Common myeloid progenitor, CD34-positive (primary cell): ENCODE measurements at places on chromosomes 12 and 14.

GRCh38 chr12:64696080-64696741 lies 63.0 kb downstream of the GNS start:
- peaks cover 7% of the 10 kb centered on the region for H3K4me1 ChIP-seq
- H3K36me3 ChIP-seq = peaks cover 7% of the 10 kb centered on the region
- no peak overlapping the region for H3K4me3 ChIP-seq
- no peak overlapping the region for H3K27ac ChIP-seq

GRCh38 chr12:10179776-10180181 lies 947 bp downstream of the TMEM52B start:
- H3K27me3 ChIP-seq = peaks cover 2% of the 10 kb centered on the region
- no peak for DNase-seq
- no peak overlapping the region for H3K27ac ChIP-seq
- H3K4me3 ChIP-seq = no peak overlapping the region
- H3K36me3 ChIP-seq = no peaks in the 10 kb centered on the region

- no peak overlapping the region for H3K4me3 ChIP-seq
- no peaks in the 10 kb centered on the region for H3K36me3 ChIP-seq
- DNase-seq = peak; percentile 49
- peaks cover 9% of the 10 kb centered on the region for H3K4me1 ChIP-seq
- H3K27me3 ChIP-seq = no peaks in the 10 kb centered on the region
These were observed 27.7 kb downstream of the JKAMP start for GRCh38 chr14:59511916-59512575.

DNA sequence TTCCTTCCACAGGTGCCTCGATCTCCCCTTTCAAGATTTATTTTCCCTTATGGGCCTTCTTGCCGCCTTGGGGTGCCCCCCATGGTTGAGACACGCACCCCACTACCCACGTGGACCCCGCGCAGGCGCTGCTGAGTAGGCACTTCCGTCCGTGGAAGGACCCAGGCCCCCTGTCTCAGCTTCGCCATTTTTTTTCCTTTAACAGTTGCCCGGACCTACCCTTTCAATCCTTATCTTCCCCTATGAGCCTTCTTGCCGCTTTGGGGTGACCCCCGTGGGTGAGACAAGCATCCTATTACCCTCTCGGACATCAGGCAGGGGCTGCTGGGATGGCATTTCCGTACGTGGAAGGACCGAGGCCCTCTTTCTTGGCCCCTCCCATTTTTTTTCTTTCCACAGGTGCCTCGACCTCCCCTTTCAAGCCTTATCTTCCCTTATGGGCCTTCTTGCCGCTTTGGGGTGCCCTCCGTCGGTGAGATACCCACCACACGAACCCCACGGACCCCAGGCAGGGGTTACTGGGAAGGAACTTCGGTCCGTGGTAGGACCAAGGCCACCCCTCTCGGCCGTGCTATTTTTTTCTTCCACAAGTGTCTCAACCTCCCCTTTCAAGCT lies 268.2 kb downstream of the ALG10 start:
- no peaks in the 10 kb centered on the region for H3K27me3 ChIP-seq
- H3K36me3 ChIP-seq = no peaks in the 10 kb centered on the region
- H3K4me3 ChIP-seq = no peak overlapping the region
- H3K27ac ChIP-seq = no peak overlapping the region

DNA sequence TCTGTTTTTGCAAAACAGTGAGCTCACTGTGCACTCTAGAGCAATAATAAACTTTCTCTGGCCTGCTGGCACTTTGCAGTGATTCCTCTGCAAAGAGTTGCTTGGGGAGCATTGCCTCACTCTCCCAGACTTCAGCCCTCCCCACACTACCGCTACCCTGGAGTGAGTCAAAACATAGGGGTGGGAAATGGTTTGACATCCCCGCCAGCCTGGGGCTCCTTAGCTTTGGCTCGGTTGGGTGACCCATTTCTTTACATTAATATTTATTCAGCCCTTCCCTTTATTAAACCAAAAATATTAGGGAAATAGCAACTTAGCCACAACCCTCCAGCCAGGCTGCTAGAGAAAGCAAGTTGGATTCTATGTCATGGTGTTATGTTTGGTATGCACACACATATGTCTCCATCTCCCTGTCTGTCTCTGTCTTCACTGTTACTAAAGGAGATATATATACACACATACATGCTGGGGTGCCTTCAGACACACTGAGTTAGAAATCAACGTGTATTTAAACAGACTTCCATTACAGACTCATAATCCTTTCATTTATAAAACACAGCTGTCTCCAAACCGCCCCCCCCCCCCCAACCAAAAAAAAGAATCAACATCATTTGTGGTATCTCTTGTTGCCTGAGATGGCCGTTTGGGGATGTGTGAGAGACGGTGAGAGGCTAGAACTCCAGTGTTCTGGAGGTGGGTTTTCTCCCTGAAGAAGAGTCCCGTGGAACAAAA lies 3.4 kb upstream of the IRF2BPL start:
- H3K27ac ChIP-seq = no peak overlapping the region
- H3K4me1 ChIP-seq = peaks cover 74% of the 10 kb centered on the region
- no peak for DNase-seq

- no peak for DNase-seq
- H3K27me3 ChIP-seq = no peaks in the 10 kb centered on the region
- H3K4me3 ChIP-seq = no peak overlapping the region
- peaks cover 42% of the 10 kb centered on the region for H3K4me1 ChIP-seq
These were observed 29.8 kb downstream of the TESPA1 start for GRCh38 chr12:54954801-54955200.

DNA sequence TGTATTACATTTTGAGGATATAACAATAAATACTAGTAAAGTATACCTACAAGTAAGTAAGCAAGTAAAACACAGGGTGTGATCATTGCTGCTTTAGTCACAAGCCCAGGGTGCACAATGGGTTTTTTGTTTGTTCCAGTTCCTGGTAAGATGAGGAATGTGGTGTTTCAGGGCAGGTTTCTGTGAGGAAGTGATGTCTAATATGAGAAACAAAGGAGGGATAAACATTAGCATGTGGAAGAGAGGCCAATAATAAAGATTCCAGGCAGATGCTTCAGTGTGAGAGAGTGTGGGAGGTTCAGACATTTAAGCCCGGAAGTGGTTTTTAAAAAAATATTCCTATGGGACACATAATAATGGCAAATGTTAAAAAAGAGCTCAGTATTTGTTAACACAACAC lies 808.1 kb upstream of the USP15 start:
- no peak overlapping the region for H3K4me3 ChIP-seq
- no peaks in the 10 kb centered on the region for H3K4me1 ChIP-seq
- H3K36me3 ChIP-seq = no peaks in the 10 kb centered on the region
- DNase-seq = no peak
- H3K27ac ChIP-seq = no peak overlapping the region
- no peaks in the 10 kb centered on the region for H3K27me3 ChIP-seq

- H3K4me3 ChIP-seq = no peak overlapping the region
- no peak for DNase-seq
- no peaks in the 10 kb centered on the region for H3K4me1 ChIP-seq
- H3K36me3 ChIP-seq = peaks cover 8% of the 10 kb centered on the region
- no peaks in the 10 kb centered on the region for H3K27me3 ChIP-seq
These were observed 36.7 kb downstream of the TMEM120B start for GRCh38 chr12:121749267-121749666.

DNA sequence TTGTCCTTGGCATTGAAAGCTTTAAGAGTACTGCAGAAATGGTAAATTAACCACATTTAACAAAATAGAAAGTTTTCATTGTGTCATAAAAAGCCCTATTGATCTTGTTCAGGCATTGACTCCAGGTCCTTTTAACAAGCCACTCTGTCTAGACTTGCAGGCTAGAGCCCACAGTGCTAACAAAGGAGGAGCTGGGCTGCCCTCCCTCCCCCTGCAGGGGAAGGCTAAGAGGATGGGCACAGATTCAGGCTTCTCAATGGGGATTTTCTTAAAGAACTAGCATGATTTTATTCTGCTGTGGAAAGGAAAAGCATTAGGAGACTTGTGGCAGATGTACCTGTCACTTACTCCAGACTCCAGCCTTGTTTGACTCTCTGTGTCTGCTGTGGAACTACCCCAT lies 463.6 kb downstream of the NRXN3 start:
- no peak for DNase-seq
- H3K36me3 ChIP-seq = no peaks in the 10 kb centered on the region
- H3K27me3 ChIP-seq = no peaks in the 10 kb centered on the region
- no peaks in the 10 kb centered on the region for H3K4me1 ChIP-seq
- H3K4me3 ChIP-seq = no peak overlapping the region
- H3K27ac ChIP-seq = no peak overlapping the region

DNA sequence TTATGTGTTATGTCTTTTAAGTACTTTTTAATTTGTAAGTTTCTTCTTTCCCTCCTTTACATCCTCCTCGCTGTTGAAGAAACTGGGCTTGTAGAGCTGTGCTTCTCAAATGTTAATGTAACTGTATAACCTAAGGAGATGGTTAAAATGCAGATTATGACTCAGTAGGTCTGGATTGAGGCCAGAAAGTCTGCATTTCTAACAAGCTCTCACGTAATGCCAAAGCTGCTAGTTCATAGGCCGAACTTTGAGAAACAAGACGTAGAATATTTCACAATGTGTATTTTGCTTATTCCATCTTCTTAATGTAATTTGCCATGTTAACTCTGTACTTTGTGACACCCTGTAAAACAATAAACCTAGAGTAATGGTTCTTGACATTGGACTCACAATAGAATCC lies 193.3 kb upstream of the SYT1 start:
- H3K27ac ChIP-seq = no peak overlapping the region
- H3K4me3 ChIP-seq = no peak overlapping the region
- H3K27me3 ChIP-seq = no peaks in the 10 kb centered on the region
- no peaks in the 10 kb centered on the region for H3K36me3 ChIP-seq

GRCh38 chr12:108773798-108774788 lies 42.8 kb upstream of the CORO1C start:
- peaks cover 17% of the 10 kb centered on the region for H3K4me1 ChIP-seq
- DNase-seq = peak; percentile 90
- no peak overlapping the region for H3K27ac ChIP-seq
- H3K27me3 ChIP-seq = no peaks in the 10 kb centered on the region

DNA sequence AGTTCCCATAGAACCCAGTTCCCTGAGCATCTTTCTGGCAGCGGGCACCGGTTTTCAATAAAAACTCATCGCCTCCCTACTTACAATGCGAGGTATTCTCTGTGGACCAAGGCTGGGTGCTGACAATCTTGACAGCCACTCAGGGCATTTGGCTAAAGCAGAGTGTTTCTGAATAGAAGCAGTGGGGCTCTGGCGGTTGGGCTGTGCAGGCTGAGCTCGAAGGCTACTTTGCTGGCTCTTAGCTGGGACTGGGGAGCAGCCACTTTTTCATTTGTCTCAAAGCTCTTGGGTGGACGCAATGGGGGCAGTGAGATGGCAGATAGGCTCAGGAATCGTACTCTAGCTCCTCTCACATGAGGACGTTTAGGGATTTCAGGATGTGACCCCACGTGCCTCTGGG lies 151.8 kb downstream of the UNC79 start:
- DNase-seq = no peak
- no peaks in the 10 kb centered on the region for H3K4me1 ChIP-seq
- no peak overlapping the region for H3K27ac ChIP-seq
- no peak overlapping the region for H3K4me3 ChIP-seq
- H3K36me3 ChIP-seq = no peaks in the 10 kb centered on the region

- no peak for DNase-seq
- H3K4me1 ChIP-seq = no peaks in the 10 kb centered on the region
- no peaks in the 10 kb centered on the region for H3K27me3 ChIP-seq
- no peaks in the 10 kb centered on the region for H3K36me3 ChIP-seq
- no peak overlapping the region for H3K27ac ChIP-seq
These were observed 6.2 kb downstream of the DTX1 start for GRCh38 chr12:113062502-113063395.

GRCh38 chr14:85079842-85080730 lies 449.9 kb upstream of the FLRT2 start:
- H3K27ac ChIP-seq = no peak overlapping the region
- no peaks in the 10 kb centered on the region for H3K36me3 ChIP-seq
- no peak overlapping the region for H3K4me3 ChIP-seq
- H3K4me1 ChIP-seq = no peaks in the 10 kb centered on the region
- H3K27me3 ChIP-seq = no peaks in the 10 kb centered on the region

DNA sequence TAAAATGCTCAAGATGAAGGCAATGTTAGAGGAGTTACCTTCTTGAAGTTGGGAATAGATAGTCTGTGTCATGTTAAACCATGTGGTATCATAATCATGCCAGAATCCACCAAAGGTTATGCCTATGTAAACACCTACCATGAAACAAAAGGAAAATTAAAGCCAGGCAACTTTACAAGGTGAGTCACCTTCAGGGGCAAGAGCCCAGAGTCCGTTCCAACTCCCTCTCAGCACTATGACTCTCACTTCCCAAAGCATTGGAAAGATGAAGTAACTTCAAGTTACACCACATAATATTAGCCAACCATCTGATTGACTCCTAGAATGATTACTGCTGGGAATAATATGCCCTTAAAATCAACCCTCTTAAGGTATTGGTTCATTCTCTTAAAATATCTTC lies 38.5 kb downstream of the CATSPERB start:
- H3K4me3 ChIP-seq = no peak overlapping the region
- no peaks in the 10 kb centered on the region for H3K27me3 ChIP-seq
- no peaks in the 10 kb centered on the region for H3K4me1 ChIP-seq
- no peak for DNase-seq

GRCh38 chr14:56666716-56667115 lies 87.1 kb downstream of the TMEM260 start:
- H3K27ac ChIP-seq = no peak overlapping the region
- DNase-seq = no peak
- H3K4me1 ChIP-seq = no peaks in the 10 kb centered on the region
- no peak overlapping the region for H3K4me3 ChIP-seq
- H3K36me3 ChIP-seq = no peaks in the 10 kb centered on the region
- no peaks in the 10 kb centered on the region for H3K27me3 ChIP-seq

DNA sequence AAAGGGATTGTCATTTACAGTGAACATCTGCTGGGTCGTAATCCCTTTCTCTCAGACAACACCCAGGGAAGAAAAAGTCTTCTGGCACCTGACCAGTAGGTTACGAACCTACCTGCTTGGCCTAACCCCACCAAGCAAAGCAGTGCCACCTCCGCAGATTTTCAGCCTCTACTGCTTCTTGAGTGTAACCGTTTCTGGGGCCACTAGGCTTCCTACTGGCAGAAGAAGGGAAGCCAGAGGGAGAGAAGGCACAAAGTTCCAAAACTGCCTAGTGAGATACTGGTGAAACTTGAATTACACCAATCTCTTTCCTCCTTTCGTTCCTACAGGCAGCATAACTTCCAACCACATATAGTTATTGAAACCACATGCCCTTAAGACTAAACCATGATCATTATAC lies 383.6 kb downstream of the BCAT1 start:
- peaks cover 12% of the 10 kb centered on the region for H3K27me3 ChIP-seq
- peaks cover 26% of the 10 kb centered on the region for H3K4me1 ChIP-seq
- no peak for DNase-seq
- no peak overlapping the region for H3K4me3 ChIP-seq
- no peak overlapping the region for H3K27ac ChIP-seq

DNA sequence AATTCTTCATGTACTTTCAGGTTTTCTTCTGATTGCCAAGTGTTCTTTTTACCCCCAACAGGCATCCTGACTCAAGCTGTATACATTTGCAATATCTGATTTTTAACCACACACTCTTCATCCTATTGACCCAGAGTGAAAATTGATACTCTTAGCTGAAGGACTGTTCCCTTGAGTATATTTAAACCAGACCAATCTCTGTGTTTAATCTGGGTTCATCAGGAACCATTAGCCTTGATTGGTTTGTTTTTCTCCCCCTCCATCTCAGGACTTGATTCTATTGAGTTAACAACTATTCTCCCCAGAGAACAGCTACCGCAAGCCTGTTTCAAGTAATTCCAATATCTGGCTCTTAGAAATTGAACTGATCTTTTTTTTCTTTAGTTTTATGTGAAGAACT lies 222.3 kb upstream of the NOVA1 start:
- H3K27me3 ChIP-seq = no peaks in the 10 kb centered on the region
- H3K27ac ChIP-seq = no peak overlapping the region
- no peak for DNase-seq
- H3K4me1 ChIP-seq = no peaks in the 10 kb centered on the region
- H3K36me3 ChIP-seq = no peaks in the 10 kb centered on the region
- H3K4me3 ChIP-seq = no peak overlapping the region
